Natural killer cell (primary cell): ENCODE measurements at places on chromosomes 3 and 15. TPM values are rescaled to one million over a fixed set of nuclear protein-coding genes. Genes with fewer than 3 reads are reported as not detected.

Gene MUC4
- 1.7 TPM for total RNA-seq

- DNase-seq, result no peak
These were observed 75.6 kb upstream of the CHRNB4 start for GRCh38 chr15:78716651-78717050.

- no peak for DNase-seq
These were observed 1.4 kb upstream of the RFTN1 start for GRCh38 chr3:16514755-16515353.

Gene FAIM
- 7.6 TPM for total RNA-seq

Gene SLC9A9
- total RNA-seq, result 27.2 TPM

DNA sequence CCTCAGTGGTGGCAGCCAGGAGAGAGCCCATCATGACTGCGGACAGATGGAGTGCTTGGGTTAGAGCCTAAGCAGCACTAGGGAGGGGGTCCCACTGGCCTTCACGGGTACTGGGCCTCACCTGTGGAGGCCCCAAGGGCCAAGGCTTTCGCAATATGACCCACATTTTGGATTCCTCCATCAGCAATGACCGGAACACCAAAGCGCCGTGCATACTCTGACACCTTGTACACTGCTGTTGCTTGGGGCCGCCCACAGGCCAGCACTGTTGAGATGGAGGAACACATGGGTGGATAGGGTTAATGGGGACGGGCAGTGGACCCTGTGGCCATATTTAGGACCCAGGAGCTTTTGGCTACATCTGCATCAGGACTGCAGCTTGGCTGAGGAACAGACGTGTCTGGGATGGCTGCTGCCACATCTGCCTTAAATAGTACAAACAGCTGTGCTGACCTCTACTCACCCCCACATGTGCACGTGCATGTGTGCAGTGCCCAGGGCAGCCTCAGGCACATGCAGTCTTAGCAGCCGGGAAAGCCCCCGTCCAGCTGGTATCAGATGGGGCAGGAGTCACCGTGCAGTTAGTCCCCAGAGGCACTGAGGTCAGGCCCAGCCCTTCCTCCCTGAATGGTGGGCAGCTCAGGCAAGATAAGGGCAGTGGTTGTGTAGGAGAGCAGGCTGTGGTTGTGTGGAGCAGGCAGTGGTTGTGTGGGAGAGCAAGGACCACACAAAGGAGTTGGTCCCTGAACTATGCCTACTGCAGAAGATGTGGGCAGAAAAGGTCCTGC, 3.3 kb downstream of the NDUFAF3 start:
- DNase-seq, result no peak
